ENCODE measurements at places on chromosomes 11 and 22. TPM values are rescaled to one million over a fixed set of nuclear protein-coding genes. Genes with fewer than 3 reads are reported as not detected.

The APOA4 gene
- total RNA-seq, result not detected

The SHANK3 gene
- total RNA-seq, result 4.2 TPM

The TMEM132A gene
- total RNA-seq, result 121 TPM

The MRTFA gene
- 66.6 TPM for total RNA-seq

The GAL gene
- total RNA-seq, result 12.0 TPM

The NOX4 gene
- total RNA-seq, result not detected

The RHOD gene
- total RNA-seq, result 31.4 TPM

The CCDC15 gene
- 0.89 TPM for total RNA-seq

The SLC35F2 gene
- total RNA-seq, result 44.1 TPM

The DCHS1 gene
- total RNA-seq, result 0.15 TPM

The SLC1A2 gene
- total RNA-seq, result 0.12 TPM

The FOLR3 gene
- total RNA-seq, result 0.18 TPM

The SESN3 gene
- total RNA-seq, result 0.11 TPM

The DUSP8 gene
- total RNA-seq, result 0.84 TPM

The MN1 gene
- 4.4 TPM for total RNA-seq

The HBE1 gene
- 0.09 TPM for total RNA-seq

The TMEM191B gene
- total RNA-seq, result 1.3 TPM

The RTN4R gene
- 11.6 TPM for total RNA-seq

The MAPK1 gene
- total RNA-seq, result 46.9 TPM

The UEVLD gene
- 16.6 TPM for total RNA-seq

The POU2AF2 gene
- not detected for total RNA-seq

The SH3BP1 gene
- 1.7 TPM for total RNA-seq

The OR5D14 gene
- not detected for total RNA-seq

The MSANTD2 gene
- total RNA-seq, result 6.5 TPM

The FIBIN gene
- not detected for total RNA-seq

The RHOG gene
- 111 TPM for total RNA-seq

The OR6A2 gene
- total RNA-seq, result not detected

The EXPH5 gene
- total RNA-seq, result 0.05 TPM

The LRRC56 gene
- total RNA-seq, result 0.95 TPM

The MLC1 gene
- 0.02 TPM for total RNA-seq

The HOATZ gene
- not detected for total RNA-seq

The OR51E2 gene
- not detected for total RNA-seq

The CNIH2 gene
- total RNA-seq, result 2.5 TPM

The OR8I2 gene
- total RNA-seq, result not detected

The HPS5 gene
- 16.7 TPM for total RNA-seq

The BDNF gene
- total RNA-seq, result 9.1 TPM

The ARHGAP20 gene
- 0.06 TPM for total RNA-seq

The ACTN3 gene
- 0.06 TPM for total RNA-seq

The APOBEC3H gene
- total RNA-seq, result 0.30 TPM

The MAPK8IP2 gene
- 2.5 TPM for total RNA-seq

The DBX1 gene
- not detected for total RNA-seq

The CHEK1 gene
- 32.4 TPM for total RNA-seq

The TFIP11 gene
- total RNA-seq, result 25.5 TPM

The MS4A7 gene
- not detected for total RNA-seq
